CD4-positive, CD25-positive, alpha-beta regulatory T cell (primary cell): ENCODE measurements at places on chromosomes 7 and 10.

- no peak for DNase-seq
Measured at GRCh38 chr7:50714857-50715256, 67.8 kb downstream of the GRB10 start.

- DNase-seq, result no peak
Measured at GRCh38 chr7:70627461-70627860, 504.5 kb upstream of the GALNT17 start.

GRCh38 chr7:155213955-155214740, 83.5 kb upstream of the INSIG1 start:
- no peak for DNase-seq

GRCh38 chr7:155293721-155294510, 3.8 kb upstream of the INSIG1 start:
- no peak for DNase-seq

DNA sequence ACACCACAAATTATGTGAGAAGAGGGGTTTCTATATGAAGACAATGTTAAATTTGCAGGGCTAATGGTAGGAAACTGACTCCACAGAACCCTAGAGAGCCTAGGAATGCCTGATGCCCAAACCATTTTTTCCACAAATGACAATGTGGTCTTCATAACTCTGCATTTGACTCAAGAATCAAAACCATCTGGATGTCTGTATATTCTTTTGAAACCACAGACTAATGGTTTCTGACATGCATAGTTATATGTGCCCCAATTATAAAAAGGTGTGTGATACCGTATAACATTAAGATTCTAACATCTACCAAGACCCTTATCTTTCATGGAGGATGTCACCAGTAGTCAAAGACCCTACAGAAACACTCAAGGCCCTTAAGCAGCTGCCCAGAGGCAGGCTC, 20.3 kb downstream of the SEC61G start:
- DNase-seq, result no peak
